ENCODE measurements at places on chromosomes 7 and 10.

- DNase-seq = no peak
Observed at GRCh38 chr10:86782701-86783418, 26.4 kb downstream of the BMPR1A start.

DNA sequence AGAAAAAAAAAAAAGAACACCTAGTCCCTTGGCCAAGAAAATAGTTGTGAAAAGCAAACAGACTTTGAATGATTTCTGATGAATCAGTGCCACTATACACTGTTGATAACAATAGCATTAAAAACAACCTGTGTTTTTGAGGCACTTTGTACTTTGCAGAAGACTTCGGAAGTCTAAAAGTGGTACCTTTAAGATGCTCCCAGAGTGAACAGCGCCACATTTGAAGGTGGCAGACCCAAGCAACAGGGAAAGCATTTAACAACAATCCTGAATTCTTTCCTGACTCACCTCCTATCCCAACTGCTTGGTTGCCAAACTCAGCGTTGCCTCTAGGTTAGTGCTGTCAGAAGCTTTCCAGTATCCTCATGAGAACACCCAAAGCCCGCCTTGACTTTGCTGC is 102.5 kb upstream of the CCDC6 start:
- no peak for DNase-seq

GRCh38 chr10:86045896-86046295 is 320.7 kb downstream of the GRID1 start:
- DNase-seq = no peak

DNA sequence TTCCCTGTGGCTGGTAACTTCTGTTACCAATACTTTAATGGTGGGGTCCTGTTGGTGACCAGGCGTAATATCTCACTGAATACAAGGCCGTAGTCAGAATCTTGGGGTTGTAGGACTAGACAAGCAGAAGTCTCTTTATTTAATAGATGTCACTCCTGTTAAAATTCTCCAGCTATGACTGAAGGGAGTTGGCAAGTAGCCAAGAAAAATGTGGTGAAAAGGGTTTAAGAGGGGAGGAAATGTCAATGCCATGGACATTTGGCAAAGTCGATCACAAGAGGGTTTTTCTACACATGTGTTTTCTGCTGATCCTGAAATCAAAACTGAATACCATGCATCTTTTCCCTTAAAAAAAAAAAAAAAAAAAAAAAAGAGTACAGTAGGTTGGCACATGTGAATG is 533.5 kb downstream of the AUTS2 start:
- no peak for DNase-seq
